ENCODE measurements at places on chromosomes 3 and 15.

GRCh38 chr15:96182736-96183513, 147.6 kb upstream of the NR2F2 start:
- DNase-seq: no peak

DNA sequence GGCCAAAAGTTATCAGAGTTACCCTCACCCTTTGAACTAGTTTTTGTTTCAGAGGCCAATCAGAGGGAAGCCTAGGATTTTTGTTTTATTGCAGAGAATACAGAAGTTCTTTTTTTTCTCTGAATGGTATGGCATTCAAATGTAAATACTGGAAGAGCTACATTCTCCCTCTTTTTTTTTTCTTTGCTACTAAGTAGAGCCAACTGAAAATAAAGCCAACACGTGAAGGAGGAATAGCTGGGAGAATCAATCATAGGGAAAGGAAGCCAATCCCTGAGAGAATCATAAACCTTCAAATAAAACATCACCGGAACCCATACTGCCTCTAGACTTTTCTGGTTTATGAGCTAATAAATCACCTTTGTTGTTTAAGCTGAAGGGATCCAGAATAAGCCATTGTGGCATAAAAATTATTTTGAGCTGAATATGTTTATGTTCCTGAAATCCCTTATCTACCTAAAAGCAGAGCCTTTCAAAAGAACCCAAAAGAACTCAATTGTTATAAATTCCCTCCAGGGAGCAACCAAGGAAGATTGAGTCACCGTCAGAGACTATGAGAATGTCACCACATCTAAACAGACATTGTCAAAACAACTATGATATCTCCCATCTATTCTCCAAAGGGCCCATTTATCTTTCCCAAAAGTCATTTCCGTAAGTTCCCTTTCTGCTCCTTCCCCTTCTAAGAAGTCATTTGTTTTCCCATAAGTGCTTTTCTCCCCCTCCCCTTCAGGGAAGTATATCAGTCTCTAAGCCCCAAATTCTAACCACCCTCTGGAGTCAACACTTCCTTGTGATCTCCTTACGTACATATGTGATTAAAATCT, 3.8 kb upstream of the ZNF280D start:
- DNase-seq: no peak

DNA sequence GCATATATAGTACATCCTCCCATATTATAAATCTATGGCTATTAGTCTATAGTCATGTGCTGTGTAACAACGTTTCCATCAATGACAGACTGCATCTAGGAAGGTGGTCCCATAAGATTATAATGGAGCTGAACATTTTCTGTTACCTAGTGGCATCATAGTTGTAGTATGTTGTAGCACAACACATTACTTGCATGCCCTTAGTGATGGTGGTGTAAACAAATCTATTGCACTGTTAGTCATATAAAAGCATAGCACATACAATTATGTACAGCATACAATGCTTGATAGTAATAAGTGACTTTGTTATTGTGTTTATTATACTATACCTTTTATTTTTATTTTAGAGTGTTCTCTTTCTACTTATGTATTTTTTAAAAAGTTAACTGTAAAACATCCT, 37.4 kb upstream of the TNFSF10 start:
- DNase-seq: no peak

- no peak for DNase-seq
These were observed 174.6 kb upstream of the TBL1XR1 start for GRCh38 chr3:177371888-177372287.

- DNase-seq: no peak
These were observed 436.2 kb upstream of the MDFIC2 start for GRCh38 chr3:70748593-70748992.

DNA sequence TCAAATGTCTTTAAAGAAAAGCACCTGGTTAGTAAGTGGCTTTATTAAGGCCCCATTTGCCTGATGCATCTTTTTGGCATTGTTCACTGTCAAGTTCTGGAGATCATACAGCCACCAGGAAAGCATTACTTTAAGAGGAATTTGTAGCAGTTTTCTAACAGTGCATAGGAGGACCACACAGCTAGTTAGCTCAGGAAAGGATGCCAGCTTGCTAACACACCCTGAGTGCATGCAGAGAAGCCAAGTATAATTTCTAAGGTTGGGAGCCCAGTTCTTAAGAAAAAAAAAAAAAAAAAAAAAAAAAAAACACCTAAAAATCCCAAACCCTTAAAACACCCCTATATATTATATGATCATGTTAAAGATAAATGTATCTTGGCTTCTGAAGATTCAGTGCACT, 102.0 kb upstream of the FEZF2 start:
- DNase-seq: no peak

GRCh38 chr15:36313736-36314280, 265.6 kb upstream of the CDIN1 start:
- DNase-seq: no peak

DNA sequence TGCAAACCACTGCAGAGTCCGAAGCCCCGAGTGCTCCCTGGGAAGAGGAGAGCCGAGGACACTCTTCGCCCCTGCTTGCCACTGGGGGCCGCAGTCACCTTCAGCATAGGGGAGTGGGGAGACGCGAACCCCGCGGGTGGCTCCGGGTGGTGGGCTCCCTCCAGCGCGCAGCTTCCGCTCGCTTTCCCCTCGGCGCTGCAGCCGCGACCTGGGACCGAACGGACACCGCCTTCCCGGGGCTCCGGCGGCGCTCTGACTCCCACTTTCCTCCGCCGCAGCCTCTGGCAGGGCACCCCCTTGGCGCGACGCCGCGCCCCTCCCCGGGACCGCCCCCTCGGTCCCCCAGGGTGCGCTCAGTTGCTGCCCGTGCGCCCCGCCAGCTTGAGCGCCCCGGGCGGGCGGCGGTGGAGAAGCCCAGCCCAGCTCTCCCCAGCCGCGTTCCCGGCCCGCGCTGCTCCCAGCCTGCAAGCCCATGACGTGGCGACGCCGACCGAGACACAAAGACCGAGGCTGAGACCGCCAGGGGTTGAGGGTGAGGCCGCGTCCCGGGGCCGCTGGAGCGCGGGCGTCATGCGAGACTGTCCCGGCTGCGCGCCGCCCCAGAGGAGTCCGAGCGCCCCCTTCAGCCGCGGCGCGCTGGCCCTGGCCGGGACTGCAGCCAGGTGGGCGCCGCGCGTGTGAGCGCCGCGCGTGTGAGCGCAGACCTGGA, at the start of gene MINAR1:
Gene MINAR1, plus strand, starts transcription at position 701 of the 709 bp plus-strand sequence. CDS start 23,812 bp downstream, outside the sequence.
- no peak for DNase-seq

DNA sequence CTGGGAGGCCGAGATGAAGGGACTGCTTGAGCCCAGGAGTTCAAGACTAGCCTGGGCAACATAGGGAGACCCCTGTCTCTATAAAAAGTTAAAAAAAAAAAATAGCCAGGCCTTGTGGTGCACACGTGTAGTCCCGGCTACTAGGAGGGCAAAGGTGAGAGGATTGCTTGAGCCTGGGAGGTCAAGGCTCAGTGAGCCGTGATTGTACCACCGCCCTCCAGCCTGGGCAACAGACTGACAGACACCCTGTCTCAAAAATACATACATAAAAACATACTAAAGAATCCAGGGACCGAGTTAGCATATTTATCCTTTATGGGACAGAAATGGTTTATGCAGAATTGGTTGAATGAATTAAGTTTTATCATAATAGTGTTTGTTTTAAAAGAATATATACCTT, 13.7 kb downstream of the SIAH2 start:
- no peak for DNase-seq

- DNase-seq: no peak
These were observed 3.5 kb downstream of the NSMCE3 start for GRCh38 chr15:29266052-29266582.

DNA sequence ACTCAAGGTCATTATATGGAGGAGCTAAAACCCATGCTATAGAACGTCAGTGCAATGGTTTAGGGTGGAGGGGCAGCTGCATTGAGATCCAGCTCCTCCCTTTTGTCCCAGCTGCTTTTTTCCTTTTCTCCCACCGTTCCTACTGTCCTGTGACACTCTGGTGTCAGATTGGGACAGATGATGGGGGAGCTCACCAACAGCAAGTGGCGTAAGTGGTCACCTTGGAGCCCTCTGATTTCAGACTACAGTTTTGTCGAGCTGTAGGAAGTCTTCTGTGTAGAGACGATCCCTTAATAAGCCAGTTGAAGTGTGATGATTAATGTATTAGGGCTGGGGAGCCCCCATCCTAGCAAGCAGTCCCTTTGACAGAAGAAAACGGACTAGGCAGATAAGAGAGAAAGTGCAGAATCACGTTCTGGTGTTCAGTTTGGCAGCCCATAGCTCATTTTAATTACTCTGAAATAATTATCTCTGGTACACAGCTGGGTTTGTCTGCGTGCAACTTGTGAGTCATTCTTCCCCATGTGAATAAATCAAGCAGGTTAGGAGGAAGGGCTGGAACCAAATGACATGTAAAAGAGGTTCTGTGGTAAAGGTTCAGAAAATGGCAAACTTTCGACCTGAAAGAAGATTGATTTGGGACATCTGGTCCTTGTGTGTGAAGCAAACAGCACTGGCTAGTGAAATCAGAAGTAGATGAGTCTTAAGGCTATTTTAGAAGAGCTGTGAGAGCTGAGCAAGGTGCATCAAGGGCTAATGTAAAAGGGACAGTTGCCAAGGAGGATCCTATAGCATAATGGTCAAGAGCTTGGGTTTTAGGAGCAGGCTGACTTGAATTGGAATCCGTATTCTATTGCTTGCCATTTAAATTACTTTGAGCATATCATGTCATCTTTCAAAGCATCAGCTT, 241.4 kb downstream of the EDEM1 start:
- DNase-seq: no peak

DNA sequence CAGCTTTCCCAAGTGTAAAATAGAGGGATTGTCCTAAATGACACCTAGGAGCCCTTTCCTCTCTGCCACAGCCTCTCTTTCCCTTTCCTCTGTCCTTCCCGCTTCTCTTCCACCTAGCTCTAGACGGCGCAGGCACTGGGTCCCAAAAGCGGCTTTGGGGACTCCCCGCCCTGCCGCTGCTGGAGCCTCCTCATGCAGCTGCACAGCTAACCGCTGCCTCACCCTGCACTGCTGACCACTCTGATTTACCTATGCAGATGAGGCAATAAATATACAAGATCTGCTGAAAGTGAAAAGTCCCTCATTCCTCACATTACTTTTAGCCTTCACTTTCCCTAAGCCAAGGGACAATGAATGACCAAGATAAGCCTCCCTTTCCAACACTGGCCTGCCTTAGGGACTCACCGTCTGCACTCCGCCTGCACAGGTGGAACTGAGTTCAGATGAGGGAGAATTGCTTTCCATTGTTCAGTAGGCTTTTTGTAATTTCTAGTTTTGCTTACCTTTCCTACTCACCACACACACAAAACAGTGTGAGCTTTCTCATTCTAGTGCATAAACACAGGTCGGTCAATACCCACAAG, 197.5 kb upstream of the BCL6 start:
- no peak for DNase-seq

GRCh38 chr3:30421266-30421665, 185.1 kb upstream of the TGFBR2 start:
- DNase-seq: no peak

GRCh38 chr3:114904633-114905032, 242.5 kb downstream of the ZBTB20 start:
- no peak for DNase-seq

- DNase-seq: no peak
These were observed 1292.6 kb downstream of the SI start for GRCh38 chr3:163785693-163786092.

DNA sequence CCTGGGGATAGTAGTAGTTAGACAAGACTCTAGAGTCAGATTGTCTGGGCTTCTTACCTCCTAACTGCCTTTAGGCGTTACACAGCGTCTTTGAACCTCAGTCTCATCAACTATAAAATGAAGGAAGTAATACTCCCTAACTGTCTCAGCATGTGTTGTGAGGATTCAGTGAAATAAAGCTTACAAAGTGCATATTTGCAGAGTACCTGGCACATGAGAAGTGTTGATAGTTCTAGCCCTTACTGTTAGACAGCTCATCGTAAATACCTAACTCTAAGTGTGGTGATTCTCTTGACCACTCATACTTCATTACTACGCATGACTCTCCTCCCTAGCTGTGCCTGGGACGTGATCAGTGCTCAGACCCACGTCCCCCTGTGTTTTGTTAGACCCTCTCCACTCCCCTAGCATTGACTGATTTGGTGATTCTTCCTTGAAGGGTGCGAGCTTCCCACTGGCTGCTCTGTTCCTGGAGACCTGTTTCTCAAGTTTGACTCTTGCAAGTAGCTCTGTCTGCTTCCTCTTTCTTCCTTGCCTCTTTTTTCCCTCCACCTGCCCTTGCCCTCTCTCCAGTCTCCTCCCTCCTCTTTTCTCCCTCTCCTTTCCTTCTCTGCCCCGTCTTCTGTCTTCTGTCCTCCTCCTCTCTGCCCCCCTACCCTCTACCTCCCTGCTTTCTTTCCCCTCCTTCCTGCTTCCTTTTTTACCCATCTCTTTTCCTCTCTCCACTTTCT, 124.2 kb downstream of the SLC25A26 start:
- DNase-seq: no peak

GRCh38 chr15:69555080-69555479, 102.5 kb downstream of the RPLP1 start:
- no peak for DNase-seq

- DNase-seq: no peak
These were observed 202.8 kb downstream of the SV2B start for GRCh38 chr15:91302588-91303439.

DNA sequence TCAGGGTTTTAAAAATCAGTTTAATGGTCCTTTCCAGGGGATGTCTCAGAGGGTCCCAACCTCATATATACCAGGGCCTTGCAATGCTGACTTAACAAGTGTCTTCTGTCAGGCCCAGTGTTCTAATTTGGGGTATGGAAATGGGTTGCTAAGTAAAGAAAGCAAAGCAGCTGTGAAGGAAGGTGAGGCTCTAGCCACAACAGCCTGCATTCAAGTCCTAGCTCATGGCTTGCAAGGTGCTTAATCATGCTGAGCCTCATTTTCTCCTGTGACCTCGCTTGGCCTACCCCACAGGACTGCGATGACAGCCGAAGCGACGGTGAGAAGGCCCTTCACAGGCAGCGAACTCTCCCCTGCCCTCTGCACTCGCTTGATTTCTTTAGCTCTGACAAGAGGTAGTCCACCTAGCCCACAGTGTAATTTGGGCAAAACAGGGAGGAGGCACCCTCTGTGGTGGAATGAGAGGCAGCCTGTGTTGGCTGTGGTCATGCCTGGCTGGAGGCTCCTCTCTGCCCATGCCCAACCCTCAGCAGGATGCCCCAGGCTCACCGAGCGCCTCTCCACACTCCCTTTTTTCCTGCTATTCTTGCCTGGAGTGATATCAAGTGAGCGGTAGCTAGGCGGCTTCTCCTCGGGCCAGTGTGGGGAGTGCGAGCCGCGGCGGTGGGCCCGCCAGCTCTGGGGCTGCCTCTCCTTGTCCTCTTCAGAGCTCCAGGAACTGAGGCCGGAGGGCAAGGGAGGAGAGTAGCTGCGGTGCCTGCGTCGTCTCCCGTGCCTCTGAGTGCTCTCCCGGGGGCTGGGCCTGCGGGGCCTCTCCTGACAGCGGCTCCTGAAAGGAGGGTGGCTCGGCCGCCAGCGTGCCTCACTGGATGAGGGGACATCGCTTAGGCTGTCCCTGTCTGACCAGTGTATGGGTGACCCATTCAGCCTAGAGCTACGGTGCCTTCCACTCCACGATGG, 29.2 kb downstream of the ILDR1 start:
- DNase-seq: no peak

- DNase-seq: no peak
These were observed 64.8 kb upstream of the ARL8B start for GRCh38 chr3:5057272-5057671.
